ENCODE measurements at places on chromosomes 1 and 21.

DNA sequence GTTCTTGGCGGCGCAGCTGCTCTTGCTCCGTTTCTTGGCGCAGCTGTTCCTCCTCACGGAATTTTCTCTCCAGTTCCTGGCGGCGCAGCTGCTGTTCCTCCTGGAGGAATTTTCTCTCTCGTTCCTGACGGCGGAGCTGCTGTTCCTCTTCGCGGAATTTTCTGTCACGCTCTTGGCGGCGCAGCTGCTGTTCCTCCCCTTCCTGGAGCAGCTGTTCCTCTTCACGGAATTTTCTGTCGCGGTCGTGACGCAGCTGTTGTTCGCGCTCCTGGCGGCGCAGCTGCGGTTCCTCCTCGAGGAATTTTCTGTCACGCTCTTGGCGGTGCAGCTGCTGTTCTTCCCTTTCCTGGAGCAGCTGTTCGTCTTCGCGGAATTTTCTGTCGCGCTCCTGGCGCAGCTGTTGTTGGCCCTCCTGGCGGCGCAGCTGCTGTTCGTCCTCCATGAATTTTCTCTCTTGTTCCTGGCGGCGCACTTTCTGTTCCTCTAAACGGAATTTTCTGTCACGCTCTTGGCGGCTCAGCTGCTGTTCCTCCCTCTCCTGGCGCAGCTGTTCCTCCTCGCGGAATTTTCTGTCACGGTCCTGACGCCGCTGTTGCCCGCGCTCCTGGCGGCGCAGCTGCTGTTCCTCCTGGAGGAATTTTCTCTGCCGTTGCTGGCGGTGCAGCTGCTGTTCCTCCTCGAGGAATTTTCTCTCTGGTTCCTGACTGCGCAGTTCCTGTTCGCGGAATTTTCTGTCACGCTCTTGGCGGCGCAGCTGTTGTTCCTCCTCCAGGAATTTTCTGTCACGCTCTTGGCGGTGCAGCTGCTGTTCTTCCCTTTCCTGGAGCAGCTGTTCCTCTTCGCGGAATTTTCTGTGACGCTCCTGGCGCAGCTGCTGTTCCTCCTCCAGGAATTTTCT is 7.0 kb downstream of the TCHH start:
- no peak for ATAC-seq

DNA sequence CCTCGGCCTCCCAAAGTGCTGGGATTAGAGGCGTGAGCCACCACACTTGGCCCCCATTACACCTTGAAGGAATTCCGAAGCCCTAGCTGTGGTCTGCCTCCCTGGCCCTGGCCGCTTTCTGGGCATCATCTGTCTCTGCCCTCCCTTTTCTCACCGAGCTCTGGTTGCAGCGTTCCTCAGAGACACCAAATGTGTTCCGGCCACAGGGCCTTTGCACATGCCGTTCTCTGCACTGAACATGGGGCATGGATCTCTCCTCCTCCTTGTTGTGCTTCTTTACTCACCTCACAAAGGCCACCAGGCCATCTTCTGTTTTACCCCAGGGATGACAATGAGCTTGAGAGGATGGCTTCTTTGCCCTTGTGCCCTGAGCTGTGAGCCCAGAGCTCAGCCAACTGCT is 39.3 kb downstream of the CA6 start:
- no peak for ATAC-seq

DNA sequence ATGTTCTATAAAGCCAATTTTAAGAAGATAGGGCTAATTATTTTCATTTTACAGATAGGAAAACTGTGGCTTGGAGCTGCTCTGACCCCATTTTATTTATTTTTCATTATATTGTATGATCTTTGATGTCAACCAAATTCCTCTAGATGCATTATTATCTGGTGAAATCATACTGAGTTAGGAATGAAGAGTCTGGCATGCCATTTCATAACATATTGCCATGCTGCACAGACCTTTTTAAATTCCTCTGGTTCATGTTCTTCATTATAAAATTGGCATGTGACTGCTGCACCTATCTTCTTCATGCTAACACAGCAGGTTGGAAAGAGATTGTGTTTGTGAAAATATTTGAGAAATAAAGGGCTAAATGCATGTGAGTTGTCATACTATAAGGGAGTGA is 12.7 kb downstream of the PRRX1 start:
- no peak for ATAC-seq

GRCh38 chr1:168603501-168604110 is 27.2 kb downstream of the XCL1 start:
- ATAC-seq, result peak; percentile 95

GRCh38 chr1:54751426-54751825 is 12.9 kb downstream of the PARS2 start:
- no peak for ATAC-seq

GRCh38 chr1:33424205-33424604 is 6.7 kb downstream of the PHC2 start:
- ATAC-seq, result no peak

GRCh38 chr21:38244885-38245869 is 11.6 kb upstream of the KCNJ15 start:
- ATAC-seq, result no peak

- ATAC-seq, result no peak
Measured at GRCh38 chr1:169340882-169341281, 26.7 kb downstream of the NME7 start.

DNA sequence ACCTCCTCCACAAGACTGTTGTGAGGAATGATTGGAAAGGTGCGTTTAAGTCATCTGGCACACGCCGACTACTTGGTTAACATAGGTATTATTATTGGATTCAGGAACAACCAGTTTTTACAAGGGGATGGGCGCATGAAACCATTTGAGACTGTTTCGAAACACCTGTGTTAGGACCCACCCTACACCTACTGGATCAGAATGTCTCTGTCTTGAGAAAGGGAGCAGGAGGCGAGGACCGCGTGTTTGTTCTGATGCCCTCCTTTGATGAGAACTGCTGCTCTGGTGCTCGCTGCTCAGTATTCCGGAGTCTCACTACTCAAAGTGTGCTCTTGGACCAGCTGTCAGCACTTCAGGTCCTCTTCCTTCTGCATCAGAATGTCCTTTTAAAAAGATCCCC is 7.3 kb downstream of the H6PD start:
- no peak for ATAC-seq

GRCh38 chr21:42779431-42779861 is 99.9 kb downstream of the WDR4 start:
- ATAC-seq, result no peak

DNA sequence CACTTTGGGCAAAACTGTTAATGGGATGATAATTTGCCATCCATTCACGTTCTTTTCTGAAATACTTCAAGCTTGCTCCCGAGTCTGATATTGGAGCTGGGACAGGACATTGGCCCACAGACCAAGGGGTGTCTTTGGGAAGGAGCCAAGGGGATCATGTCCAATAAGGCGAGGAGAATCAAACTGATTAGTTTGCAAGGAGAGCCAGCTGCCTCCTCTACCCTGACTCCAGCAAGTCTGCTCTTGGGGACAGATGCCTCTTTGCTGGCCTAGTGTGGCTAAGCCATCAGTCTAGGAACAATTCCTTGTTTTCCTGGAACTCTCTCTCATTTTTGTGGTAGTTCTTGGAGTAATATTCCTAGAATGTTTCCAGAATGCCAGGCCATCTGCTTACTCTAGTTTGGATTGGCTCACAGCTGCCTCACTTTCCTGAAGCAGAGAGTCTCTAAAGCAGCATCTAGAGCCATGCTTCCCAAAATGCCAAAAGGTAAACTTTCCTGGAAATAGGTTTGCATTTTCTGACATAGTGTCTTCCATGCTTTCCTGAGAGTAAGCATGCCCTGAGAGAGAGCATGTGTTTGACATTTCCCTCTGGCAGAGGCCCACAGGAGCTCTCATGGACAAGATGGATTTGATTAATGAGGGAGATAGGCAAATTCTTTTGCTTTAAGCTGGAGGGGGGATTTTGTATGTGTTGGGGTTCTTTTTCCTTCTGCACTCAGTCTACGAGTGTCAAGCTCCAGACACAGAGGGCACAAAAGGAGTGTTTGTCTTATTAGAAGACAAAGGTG is 145.6 kb downstream of the GDAP2 start:
- no peak for ATAC-seq

DNA sequence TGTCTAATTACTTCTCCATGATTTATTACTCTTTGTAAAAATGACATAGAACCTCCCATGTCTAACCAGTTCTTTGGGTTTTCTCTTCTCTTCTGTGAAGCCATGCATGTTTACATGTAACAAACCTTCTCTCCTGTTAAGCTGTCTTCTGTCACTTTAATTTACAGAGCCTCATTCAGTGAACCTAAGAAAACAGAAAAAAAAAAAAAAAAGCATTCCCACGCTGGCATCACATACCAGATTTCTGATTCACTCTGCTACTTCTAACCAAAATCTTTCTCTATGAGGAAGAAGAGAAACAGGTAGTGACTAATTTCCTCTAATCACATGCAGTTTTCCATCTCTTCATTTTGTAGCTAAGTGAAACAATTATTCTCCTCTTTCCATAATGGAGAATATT is 141.4 kb upstream of the CXADR start:
- peak; percentile 45 for ATAC-seq

DNA sequence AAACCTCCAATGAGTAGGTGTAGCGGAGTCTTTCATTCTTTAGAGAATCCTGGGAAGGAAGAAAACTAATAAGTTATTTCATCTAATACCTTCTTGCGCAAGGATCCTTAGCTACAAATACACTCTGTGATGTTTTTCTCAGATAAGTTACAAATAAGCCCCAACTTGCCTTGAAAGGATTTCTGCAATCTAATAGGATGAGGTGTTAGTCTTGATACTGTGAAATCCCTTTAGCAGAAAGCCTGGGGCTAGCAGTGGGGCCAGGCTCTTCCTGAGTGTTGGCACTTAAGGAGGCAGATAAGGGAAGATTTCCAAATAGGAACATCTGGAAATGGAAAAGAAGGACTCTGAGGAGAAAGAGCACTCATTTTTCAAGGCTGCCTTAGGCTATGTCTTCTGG is 168.0 kb upstream of the DAB1 start:
- no peak for ATAC-seq

- ATAC-seq, result no peak
Measured at GRCh38 chr1:157095091-157095490, 4.5 kb downstream of the ETV3L start.

GRCh38 chr1:169882039-169882511 is 11.6 kb downstream of the SCYL3 start:
- ATAC-seq, result no peak

DNA sequence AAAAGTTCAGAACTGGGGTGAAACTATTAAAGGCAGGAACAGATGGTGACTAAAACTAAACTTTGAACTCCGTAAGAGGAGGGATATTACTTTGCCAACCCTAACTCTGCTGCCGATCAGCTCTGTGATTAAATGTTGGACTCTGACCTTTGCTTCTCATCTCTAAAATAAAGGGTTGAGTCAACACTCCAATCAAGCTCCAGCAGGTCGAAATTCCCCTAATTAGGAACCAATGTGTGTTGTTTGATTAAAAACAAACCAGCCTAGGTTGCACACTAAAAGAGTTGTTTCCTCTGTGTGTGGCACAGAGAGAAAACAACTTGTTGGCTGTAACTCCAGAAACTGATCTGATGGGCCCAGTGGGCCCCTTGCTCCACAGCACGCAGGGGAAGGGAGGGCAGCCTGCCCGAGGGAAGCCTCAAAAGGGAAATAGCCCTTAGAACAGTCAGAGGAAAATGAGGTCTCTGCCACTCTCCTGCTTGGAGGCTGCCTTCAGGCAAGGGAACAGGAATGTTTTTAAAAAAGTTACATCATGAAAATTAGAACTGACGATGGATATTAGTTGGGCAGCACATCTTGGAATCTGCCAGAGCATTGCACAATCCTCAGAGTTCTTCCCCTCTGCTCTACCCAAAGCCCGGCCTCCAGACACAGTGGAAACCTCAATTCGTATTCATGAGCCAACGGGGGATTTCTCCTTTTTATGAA is 69.3 kb downstream of the KCTD3 start:
- no peak for ATAC-seq

GRCh38 chr1:112934577-112934976 is 21.4 kb downstream of the SLC16A1 start:
- no peak for ATAC-seq

DNA sequence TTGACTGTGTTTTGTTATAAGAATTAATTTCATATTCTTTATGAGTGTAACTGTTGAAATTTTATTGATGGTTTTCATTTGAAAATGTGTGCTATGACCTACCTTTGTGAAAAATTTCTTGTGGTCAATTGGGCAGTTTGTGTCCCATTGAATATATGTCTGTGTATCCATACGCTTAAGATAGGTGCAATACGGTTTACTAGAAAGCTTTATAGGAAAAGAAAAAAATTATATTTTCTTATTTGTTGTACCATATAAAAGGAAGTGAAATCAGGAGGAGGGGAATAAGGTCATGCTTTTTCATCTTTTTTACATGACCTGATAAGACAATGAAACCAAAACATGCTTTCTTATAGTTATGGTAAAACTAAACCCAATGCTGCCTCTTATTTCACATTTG is 807.7 kb downstream of the USP25 start:
- no peak for ATAC-seq

- ATAC-seq, result peak; percentile 99
Measured at GRCh38 chr1:118185084-118185832, at the start of gene SPAG17. SPAG17 (minus strand) TSS chr1:118185228; CDS start chr1:118185157, 71 bp downstream.

DNA sequence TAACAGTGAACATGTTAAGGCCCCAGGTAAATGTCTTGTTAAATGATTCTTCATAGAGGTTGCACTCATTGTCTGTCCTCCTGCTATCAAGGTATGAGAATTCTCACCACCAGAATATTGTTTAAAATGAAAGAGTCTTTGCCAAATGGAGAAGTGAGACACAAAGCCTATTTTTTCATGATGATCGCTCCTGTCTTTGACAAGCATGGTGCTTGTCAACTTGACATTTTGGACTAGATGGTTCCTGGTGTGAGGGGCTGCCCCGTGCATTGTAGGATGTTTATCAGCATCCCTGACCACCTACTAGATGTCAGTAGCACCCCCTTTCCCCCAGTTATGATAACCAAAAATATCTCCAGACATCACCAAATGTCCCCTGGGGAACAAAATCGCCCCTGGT is 65.6 kb downstream of the MDM4 start:
- ATAC-seq, result no peak

- ATAC-seq, result no peak
Measured at GRCh38 chr1:27618341-27619082, 14.6 kb upstream of the AHDC1 start.

DNA sequence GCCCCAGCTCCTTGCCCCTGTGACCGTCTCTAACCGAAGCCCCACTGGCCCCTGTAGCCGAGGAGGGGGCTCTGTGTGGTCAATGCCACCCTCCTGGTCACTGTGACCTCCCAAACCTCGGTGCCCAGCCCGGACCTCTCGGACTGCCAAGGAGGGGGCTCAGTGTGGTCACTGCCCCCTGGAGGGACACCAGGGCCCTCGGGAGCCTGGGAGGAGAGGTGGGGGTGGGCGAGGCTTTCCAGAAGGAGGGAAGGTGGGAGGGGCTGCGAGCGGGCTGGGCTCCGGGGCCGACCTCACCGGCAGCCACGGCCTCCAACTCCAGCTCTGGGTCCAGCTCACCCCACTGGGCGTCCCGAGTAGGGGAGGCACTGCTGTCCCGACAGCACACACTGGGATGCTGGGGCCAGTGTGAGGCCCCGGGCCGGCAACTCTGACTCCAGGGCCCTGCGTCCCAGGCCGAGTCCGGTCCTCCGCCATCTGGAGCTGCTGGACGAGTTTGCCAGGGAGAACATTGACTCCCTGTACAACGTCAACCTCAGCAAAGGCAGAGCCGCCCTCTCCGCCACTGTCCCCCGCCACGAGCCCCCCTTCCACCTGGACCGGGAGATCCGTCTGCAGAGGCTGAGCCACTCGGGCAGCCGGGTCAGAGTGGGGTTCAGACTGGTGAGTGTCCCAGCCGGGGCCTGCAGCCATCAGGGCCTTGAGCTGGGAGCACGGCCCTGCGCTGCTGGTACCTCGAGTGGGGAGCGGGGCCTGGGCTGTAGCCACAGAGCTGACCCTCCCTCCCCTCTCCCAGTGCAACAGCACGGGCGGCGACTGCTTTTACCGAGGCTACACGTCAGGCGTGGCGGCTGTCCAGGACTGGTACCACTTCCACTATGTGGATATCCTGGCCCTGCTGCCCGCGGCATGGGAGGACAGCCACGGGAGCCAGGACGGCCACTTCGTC is 6.4 kb downstream of the SCNN1D start:
- no peak for ATAC-seq
